ENCODE measurements at places on chromosomes 1 and 21.

DNA sequence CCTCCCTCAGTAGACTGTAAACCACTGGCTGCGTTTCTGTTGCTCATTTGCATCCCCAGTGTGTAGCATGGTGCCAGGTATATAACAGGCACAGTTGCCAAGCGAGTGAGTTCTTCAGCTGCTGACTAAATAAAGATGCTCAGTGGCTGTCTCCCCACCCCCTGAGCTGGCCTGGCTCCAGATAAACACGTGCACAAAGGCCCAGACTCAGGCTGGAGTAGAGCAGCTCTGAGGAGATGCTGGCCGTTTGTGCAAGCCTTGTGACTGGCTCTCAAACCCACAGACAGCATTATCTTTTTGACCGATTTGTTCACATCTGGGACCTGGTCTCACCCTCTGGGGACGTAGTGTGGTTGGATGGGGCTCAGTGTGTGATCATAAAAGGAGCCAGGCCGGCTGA, 7.1 kb downstream of the CHRNB2 start:
- no peak for DNase-seq

- DNase-seq = no peak
Measured at GRCh38 chr1:88985692-88986091, 6.7 kb downstream of the KYAT3 start.

GRCh38 chr1:14524826-14525636, 73.5 kb upstream of the KAZN start:
- DNase-seq = no peak

DNA sequence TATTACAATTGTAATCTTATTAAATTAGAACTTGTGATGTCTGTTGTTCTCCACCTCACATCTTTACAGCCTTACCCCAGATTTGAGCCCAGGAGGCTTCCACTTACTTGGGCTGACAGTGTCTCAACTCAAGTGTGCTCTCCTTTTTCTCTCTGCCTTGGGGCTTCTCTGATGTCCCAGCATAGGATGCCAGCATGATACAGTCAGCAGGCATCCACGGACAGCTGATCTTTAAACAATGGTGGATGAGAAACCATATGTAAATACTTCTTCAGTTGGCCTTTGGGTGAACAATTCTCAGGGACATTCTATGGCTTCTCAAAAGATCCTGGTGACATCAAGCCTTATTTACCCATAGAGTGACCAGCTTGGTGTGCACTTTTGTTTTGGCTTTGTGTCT, 107.6 kb upstream of the GORAB start:
- DNase-seq = no peak

DNA sequence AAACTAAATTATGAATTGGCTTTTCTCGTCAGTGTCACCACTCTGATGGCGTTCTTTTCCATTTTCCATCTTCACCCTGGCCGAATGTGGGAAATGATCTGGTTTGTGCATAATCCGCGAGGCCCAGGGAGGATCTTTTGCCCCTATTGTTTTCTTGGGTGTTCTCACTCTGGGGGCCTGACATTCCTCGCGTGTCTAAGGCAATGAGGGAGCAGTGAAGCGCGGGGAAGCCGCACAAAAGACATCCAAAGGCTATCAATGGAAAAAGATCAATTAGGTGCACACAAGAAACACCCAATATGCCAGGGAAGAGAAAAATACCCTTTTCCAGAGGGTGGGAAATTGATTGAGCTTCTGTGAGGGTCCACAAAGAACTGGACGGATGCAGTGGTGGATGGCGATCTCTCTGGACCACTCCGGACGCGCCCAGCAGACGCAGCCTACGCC, 941 bp upstream of the C1orf21 start:
- no peak for DNase-seq

DNA sequence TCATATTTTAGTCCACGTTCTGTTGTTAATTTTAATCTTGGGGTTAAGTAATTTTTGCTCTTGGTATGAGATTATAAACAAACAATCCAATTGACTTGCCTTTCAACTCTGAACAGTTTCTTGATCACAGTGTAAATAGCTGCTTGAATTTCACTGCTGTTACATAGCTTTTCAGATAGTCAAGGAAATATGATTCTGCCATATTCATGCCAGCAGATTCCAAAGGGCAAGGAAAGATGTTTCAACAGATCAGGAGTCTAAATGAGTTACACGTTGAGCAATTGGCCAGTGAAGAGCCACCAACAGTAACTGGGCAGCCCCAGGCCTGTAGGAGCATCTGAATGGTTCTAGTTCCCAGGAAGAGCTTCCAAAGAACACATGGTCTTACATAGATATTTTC, 93.6 kb downstream of the LEPR start:
- no peak for DNase-seq

DNA sequence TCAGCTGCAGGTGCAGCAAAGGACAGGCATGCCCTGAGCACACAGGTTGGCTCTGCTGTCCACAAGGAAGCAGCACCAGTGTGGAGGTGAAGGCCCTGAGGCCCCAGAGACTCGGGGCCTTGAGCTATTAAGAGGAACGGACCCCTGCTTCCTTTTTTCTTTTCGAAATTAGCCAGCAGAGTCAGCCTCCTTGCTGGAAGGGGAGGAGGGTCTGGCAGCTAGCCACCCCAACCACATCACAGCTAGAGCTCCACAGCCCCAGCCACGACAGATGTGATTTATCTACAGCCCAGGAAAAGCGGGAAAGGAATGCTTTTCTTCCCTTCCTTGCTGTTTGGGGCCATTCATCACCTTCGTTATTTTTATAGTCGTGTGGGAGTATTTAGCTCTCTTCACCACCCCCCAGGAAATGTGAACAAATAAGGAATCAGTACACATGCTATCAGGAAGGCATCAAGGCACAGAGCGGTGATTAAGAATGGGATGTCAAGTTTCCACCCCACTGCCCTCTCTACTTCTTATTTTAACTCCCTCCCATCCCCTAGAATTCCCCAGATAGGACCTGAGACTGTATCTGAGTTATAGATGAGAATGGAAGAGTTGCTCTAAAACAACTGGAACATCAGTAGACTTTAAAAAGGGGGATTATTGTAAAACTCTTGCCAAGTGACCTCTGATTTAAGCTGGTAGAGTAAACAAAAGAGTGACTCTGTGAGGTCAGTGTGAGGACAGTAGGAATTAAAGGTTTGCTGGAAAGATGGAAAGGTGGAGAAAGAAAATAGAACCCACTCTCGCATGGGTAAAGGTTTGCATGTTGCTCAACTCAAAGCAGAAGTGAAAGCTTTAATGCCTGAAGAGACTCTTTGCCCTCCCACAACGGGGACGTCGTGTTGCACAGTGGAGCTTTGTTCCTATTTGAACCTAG, 224.7 kb upstream of the GJB5 start:
- no peak for DNase-seq

DNA sequence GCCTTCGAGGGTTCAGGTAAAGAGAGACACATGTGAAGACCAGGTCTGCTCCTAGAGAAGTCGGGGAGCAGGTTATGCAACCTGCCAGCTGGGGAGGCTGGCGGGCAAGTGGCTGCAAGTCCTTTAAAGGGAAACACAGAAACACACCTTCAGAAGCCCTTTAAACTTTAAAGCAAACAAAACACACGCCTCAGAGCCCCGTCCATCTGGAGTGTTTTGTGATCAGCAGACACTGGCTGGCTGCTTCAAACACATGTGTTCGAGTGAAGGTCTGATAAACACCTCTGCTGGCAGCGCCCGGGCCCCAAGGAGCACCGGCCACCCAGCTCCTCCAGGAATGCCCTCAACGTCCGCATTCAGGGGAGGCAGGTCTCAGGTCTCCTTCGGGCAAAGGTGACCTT, 15.2 kb downstream of the RIPK4 start:
- no peak for DNase-seq

DNA sequence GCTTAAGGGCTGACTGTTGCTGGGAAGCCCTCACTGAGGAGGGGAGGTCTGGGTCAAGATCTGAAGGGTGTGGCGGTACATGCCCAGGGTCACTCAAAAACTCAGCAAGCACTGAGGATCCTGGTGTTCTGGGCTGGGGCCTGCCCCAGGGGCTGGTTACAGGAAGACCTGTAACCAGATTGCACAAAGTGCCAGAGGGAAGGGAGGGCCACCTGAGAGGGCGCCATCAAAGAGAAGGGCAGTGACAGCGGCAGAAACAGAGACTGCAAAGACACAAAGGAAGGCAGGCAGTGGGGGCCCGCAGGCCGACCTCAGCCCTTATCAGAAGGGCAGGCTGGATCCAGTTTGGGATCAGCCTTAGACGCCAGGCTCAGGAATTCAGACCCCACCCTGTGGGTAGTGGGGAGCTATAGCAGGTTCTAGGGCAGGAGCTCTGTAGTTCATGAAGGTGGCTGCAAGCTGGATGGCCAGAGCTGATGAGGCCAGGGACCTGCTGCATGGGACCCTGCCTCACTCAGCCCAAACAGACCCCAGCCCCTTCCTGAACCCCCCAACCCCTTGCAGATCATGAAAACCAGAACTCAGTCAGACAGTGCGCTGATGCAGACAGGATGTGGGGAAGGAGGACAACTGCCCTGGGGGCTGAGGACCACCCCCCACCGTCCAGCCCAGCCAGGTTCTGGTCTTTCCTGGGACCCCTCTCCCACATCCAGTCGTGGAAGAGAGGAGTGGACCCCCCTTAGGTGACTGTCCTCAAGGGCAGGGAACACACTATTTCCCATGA, 3.9 kb downstream of the SH2D5 start:
- no peak for DNase-seq

DNA sequence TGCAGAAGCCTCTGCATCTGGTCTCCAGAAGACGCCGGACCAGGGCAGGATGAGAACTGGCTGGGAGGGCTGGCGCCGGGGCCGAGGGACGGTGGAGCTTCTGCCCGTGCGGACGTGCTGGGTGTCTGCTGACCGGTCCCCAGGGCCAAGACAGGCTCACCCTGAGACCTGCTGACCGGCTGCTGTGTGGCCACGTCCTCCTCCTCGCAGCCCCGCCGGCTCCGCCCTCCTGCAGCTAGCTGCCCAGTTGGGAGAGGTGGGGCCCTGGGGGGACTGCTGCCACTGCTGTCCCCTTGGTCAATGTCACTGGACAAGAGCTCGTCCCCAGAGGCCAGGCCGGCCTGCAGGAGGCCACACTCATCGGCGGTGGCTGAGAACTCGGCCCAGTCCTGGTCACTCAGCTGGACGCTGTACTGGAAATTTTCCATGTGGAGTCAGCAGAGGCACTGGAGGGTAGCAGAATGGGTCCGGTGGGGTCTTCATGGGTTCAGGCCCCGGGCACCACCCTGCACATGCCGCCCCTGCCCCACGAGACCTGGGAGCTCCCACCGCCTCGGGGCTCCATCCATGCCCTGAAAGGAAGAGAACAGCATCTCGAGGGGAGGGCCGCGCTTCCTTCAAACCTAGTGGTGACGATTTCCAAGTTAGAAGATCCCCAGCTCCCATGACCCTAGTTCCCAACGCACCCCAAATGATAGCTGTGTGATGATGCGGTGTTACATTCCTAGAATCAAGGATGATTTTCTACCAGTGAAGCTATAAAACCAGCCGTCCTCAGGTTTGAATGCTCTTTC, 1.1 kb downstream of the PERM1 start:
- DNase-seq = no peak

DNA sequence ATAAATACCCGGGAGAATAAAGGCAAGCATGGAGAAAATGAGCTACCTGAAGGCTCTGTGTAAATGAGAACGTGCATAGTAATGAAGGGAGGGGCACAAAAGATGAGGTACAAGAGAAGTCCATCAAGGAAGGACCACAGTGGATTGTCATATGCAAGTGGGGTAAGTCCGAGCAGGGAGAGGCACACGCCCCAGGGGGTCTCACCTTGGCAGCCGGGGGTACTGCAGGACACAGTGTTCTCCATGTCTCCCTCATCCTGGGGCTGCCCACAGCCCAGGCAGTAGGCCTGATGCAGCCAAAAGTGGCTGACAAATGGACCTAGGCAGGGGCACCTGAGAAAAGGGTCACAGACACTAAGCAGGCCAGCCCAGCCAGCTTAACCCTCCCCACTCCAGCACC, 10.0 kb downstream of the DCST2 start:
- DNase-seq = no peak

DNA sequence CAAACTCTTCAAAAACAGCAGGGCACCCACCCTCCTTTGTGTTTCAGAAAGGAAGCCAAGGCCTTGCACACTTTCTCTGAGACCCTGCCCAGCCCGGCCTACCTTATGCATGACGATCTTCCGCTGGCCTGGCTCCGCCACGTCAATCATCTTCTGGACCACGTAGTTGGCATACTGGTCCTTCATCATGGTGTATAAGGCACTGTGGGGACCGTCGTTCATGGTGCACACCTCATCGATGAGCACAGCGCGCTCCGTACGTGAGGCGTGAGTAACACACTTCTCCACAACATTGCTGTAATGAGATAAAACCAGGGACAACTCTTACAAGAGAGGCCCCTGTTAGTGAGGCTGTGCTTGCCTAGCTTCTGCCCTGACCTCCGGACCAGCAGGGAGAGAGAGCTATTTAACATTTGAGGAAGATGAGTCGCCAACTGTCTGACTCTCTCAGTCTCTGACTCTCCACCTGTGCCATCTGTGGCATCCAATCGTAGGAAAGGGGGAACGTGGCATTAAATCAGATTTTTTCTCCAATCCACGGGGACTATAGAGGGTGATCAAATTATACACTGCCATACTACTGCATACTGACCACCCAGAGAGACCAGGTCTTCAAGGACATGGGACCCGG, 28.1 kb upstream of the SDC3 start:
- DNase-seq = no peak

DNA sequence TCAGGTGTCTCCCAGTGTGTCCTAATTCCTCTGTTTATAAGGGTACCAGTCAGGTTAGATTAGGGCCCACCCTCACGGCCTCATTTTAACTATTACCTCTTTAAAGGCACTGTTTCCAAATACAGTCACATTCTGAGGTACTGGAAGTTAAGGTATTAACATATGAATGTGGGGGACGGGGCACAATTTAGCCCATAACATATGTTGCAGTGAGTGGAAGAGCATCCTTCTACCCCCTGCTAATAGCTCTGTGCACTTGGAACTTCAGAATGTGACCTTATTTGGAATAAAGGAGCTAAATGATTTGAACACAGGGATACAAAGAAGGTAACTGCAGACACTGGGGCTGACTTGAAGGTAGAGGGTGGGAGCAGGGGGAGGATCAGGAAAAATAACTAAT, 67.3 kb upstream of the ADGRL2 start:
- DNase-seq = no peak

- no peak for DNase-seq
Measured at GRCh38 chr1:29966526-29967045, 730.3 kb downstream of the PTPRU start.

- DNase-seq = no peak
Measured at GRCh38 chr1:200625381-200625824, 4.9 kb upstream of the KIF14 start.

GRCh38 chr1:190179817-190180216, 297.8 kb downstream of the BRINP3 start:
- DNase-seq = no peak
